ENCODE measurements at places on chromosomes 1 and 21.

GRCh38 chr21:28663111-28663693 is 329.5 kb downstream of the LTN1 start:
- DNase-seq: no peak

- DNase-seq: no peak
These were observed 563.3 kb downstream of the KIF26B start for GRCh38 chr1:245718123-245718522.

GRCh38 chr21:16767201-16767600 is 745.6 kb upstream of the CXADR start:
- DNase-seq: no peak

DNA sequence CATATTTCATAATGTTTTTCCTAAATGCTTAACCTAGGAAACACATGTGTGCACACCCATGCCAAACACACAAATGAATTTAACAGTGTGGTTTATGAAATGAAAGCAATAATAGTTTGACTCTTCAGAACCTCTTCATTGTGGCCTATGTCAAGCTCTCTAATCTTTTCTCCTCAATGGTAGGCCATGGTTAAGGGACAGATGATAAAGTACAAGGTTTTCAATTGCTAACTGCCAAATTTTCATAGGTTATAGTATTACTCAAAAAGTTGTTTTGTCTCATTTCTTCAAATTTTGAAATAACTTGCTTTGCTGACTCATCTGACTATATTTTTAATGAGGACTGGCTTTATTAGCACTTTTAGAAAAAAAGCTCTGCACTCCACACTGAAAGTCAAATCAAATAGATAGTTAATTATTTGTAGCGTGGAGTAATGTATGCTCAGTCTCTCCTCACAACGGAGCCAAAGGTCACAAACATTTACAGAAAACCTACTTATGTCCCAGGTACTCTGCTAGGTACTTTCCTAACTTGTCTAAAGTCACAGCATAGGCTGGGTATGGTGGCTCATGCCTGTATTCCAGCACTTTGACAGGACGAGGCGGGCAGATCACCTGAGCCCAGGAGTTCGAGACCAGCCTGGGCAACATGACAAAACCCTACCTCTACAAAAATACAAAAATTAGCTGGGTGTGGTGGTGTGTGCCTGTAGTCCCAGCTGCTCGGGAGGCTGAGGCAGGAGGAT is 3.0 kb upstream of the ADCY10 start:
- DNase-seq: no peak

DNA sequence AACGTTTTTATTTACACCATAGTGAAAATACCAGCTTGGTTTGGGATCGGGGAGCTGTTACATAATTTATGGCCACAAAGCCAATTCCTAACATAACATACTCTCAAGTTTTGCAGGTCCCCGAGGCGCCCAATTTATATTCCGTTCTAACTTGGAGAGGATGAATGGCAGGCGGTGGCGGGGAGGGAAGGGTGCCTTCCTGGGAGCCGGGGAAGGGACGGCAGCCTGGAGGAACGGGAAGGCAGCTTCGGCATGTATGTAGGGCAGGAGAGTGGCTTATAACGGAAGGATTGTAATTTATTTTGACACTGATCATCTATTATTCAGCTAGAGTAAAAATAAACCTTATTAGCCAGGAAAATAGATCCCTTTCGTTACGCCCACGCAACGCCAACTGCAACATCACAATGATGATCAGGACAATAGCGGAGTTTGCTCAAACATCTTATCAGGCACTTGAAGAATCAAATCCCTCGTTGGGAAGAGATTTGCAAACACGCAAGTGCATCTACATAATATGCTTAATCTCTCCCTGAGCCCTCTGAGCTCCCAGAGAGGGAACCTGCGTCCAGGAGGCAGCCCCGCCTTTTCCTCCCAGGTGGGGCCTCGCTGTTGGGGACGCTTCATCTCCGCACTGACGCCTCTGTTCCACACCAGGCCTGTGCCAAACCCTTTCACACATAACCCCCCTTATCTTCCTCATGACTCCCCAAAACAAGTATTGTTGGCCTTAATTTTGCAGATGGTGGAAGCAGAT is 93.7 kb upstream of the C1orf174 start:
- no peak for DNase-seq

DNA sequence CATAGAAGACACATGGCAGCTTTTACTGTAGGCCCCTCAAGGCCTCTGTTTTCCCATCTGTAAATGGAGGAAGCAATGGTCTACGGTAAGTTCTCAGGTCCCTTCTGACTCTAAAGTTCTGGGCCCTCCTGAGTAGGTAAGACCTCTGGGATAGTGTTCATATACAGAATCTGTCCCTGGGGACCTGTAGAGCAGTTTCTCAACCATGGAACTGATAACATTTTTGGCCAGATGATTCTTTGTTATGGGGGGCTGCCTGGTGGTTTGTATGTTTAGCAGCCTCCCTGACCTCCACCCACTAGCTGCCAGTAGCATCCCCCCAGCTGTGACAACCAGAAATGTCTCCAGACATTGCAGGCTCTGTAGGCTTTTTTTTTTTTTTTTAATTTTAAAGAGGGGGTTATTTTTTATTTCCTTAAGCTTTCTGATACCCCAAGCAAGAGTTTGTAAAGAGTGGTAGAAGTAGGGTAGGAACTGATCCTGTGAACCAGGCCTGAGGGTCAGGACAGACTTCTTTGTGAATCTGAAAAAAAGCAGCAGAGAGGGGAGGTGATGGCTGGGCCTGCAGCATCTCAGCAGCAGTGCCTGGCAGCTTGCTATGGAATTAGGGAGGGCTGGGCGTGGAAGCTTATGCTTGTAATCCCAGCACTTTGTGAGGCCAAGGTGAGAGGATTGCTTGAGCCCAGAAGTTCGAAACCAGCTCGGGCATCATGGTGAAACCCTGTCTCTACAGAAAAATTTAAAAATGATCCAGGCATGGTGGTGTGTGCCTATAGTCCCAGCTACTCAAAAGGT is 20.2 kb upstream of the TCEA3 start:
- no peak for DNase-seq

- DNase-seq: no peak
These were observed 153.6 kb downstream of the FAM78B start for GRCh38 chr1:166013232-166013631.

DNA sequence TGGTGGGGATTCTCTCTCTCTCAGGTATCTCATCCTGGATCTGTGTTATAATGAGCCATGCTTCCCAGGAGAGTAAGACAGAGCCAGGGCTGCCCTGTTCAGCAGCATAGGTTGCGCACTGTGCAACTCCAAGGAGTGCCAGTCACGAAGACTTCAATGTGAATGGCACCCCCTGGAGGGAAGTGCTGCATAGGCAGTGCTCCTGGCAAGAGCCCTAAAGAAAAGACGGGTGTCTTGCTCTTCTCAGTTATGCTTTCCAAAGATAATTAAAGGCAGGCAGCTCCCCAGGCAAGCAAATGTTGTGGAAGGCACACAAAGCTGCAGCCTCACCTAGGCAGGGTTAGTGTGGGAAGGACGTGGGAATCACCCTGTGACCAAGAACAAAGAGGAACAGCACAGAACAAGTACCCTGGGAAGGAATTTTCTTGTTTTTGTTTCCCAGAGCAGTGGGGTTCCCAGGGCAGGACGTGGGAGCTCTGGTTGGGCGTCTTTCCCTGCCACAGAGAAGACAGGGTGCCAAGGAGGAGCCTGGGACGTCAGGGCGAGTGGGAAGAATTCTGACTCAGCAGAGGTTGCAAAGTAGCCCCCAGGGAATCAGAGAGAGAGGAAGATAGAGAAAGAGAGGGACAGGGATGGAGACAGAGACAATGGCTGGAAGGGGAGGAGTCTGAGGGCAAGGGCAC is 120.9 kb downstream of the KCNN3 start:
- peak; percentile 36 for DNase-seq

DNA sequence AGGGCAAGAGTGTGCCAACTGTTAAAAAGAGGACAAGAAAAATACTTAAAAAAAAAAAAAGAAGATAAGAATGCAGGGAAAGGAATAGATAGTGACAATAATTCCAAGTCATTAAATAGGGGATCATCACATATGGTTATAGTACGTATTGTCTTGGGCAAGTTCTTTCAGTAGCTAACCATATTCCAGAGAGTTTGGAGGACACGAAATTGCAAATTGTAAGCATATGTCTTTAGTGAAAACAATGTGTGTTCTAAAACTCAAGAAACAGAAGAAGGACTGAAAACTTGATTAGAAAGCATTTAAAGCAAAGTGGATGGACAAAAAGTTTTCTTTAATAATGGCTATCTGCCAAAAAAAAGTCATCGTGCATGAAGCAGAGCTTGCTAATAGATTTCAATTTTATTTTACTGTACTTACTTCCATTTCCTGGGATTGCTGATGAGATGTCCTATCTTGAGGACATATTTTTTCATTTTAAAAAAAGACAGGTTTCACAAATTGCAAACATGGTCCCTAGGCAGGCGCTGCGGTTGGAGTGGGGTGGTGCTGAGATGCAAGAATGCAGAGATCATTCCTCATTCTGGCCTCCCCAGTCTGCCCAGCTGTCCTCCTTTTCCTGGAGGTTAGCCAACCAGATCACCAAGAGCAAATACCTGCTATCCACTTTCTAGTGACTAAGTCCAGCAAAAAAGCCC is 11.9 kb downstream of the TSPAN2 start:
- DNase-seq: no peak

- DNase-seq: no peak
These were observed 10.9 kb upstream of the RGS5 start for GRCh38 chr1:163213626-163214025.

DNA sequence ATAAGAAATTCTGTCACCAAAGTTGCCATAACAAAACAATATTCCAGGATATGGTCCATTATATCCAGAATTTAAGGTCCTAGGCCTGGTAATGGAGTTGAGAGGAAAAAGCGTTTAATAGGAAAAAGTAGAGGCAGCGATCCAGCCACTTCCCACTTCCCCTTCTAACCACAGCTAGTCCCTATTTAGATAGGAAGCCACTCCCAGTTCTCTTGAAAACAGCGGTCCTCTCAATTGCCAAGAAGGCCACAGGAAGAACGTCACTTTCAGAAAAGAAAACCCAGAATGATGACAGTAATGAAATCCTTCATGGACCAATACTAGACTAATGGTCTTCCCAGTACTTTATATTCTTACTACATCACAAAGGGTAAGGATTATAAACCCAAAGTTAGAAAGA is 38.6 kb downstream of the ABL2 start:
- DNase-seq: peak; percentile 38

- DNase-seq: peak; percentile 23
These were observed 995 bp upstream of the KIF26B start for GRCh38 chr1:245153552-245154428.

- DNase-seq: no peak
These were observed 20.6 kb downstream of the COL6A2 start for GRCh38 chr21:46118316-46119143.

GRCh38 chr1:229599218-229599954 is 26.5 kb downstream of the TAF5L start:
- DNase-seq: no peak

DNA sequence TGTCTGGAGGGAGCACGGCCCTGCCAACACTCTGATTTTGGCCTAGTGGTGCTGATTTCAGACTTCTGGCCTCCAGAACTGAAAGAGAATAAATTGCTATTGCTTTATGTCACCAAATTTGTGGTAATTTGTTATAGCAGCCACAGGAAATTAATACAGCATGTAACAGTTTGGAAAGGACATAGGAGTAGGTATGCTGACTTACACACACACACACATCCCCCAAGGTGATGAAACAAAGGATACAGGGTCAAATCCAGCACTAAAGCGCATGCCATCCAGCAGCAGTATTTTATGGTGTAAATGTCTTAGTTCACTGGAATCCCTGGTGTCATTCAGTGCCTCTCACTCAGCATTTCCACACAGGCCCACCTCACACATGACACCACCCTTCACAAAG is 72.2 kb upstream of the MAN1A2 start:
- DNase-seq: no peak

- DNase-seq: no peak
These were observed 2.2 kb upstream of the FRRS1 start for GRCh38 chr1:99768524-99769245.

DNA sequence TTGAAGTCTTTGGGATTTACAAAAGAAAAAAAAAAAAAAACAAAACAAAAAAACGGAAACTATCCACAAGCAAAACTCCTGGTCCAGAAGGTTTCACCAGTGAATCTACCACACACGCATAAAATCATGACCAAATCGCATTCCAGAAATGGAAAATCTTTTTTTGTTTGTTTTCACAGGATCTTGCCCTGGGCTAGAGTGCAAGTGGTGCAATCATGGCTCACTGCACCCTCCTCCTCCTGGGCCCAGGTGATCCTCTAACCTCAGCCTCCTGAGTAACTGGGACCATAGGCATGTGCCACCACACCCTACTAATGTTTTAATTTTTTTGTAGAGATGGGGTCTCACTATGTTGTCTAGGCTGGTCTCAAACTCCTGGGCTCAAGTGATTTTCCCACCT is 100.5 kb downstream of the DYRK1A start:
- DNase-seq: no peak

DNA sequence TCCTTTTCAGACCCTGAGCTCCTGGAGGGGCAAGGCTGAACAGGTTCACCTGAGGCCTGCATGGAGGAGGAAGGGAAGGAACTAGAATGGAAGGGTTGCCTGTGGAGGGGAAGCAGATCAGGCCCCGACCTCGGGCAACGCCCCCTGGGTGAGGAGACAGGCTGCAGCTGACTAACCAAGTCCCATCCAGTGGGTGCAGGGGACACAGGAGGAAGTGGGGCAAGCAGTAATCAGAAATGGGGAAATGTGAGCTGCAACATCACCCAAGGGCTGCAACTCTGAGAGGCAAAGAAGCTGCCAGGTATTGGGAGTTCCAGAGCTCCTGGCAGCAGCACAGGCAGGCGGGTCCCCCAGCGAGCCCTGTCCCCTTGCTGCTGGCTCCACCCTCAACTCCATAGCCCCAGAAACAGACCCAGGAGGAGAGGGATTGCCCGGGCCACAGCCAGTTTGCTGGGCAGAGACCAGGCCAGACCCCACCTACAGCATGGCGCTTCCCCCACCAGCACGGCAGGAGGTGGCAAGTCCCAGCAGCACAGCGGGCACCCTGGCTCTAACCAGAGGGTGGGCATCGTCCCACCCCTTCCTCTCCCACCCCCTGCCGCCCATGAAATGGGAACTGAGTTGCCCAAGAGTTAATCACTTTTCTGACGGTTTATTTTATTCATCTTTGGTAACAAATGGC is 38.5 kb downstream of the MRPL37 start:
- DNase-seq: no peak

DNA sequence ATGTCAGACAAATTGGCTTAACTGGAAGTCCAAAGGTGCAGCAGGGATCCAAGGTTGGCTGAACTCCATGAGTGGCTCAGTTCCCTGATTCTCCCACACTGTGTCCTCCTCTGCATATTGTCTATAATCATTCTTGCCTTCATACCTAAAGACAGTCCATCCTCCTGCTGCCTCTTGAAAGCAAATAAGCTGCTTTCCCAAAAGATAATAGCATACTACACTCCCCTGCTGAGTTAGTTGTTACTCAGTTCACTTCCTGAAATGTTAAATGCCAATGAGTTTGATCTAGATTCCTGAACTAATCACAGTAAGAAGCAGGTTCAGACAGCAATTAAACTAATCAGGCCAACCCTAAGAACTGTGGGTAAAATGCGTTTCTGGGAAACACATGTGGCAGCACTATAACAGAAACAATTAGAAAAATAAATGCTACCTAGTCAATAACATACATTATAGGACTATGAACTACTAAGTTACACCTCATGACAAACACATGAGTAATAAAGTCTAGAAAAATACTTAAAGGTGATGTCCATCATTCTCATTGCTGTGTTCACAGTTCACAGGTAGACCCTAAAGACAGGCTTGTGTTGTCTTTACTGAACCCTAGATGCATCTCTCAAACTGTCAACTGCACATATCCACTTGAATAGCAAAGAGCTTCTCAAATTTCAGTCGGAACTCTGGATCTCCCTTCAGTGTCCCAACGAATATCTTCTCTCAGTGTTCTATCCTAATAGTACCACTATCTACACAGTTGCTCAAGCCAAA is 50.8 kb upstream of the BOLA1 start:
- peak; percentile 10 for DNase-seq
